ENCODE measurements at places on chromosomes 7 and 10.

DNA sequence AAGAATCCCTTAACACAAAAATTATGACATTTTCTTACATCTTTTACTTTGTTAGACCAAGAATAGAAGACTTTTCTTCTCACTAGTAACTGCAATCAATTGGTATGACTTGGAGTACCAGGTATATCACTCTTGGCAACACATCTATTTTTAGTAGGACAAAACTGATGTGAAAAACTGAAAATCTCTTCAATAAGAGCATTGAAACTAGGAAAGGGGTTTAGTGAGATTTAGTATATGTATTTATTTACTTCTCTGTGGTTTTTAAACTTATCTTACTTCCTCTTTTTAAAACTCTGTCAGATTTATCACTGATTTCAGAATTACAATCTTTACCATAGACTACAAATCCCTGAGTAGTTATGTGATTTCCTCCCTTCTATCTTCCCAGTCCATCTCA is 366.2 kb downstream of the PCDH15 start:
- DNase-seq = no peak

DNA sequence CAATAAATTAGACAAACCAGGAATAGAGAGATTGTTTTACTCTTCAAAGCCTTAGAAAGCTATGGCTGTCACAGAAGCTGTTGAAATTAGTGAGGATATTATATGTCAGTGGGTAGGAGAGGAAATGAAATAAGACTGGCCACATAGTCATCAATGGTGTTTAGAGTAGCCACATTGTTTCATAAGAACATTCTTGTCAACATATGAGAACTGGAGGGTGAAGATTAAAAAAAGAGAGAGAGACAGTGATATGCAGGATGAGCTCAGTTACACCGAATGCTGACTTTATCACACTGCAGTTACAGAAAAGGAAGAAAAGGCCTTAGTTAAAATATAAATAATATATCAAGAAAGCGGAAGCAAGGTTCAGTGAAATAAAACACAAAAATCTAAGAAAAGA is 412.0 kb downstream of the CNTNAP2 start:
- DNase-seq = no peak

- DNase-seq = no peak
These were observed 116.2 kb downstream of the AVL9 start for GRCh38 chr7:32611201-32612099.

DNA sequence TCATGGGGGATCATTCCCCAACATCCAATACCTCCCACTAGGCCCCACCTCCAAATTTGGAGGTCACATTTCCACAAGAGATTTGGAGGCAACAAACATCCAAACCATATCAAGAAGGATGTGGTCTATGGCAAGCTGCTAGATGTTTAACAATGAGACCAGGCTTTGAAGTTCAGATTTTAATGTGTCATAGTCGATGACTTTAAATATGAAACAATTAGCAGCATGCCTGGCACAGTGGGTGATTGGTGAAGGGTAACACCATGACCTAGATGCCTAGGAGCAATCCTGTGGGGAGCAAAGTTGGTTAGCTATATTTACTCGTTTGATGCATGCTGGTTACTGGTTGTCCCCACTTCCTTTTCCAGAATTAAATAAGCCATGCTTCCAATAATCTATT is 356.4 kb upstream of the VWC2 start:
- no peak for DNase-seq

DNA sequence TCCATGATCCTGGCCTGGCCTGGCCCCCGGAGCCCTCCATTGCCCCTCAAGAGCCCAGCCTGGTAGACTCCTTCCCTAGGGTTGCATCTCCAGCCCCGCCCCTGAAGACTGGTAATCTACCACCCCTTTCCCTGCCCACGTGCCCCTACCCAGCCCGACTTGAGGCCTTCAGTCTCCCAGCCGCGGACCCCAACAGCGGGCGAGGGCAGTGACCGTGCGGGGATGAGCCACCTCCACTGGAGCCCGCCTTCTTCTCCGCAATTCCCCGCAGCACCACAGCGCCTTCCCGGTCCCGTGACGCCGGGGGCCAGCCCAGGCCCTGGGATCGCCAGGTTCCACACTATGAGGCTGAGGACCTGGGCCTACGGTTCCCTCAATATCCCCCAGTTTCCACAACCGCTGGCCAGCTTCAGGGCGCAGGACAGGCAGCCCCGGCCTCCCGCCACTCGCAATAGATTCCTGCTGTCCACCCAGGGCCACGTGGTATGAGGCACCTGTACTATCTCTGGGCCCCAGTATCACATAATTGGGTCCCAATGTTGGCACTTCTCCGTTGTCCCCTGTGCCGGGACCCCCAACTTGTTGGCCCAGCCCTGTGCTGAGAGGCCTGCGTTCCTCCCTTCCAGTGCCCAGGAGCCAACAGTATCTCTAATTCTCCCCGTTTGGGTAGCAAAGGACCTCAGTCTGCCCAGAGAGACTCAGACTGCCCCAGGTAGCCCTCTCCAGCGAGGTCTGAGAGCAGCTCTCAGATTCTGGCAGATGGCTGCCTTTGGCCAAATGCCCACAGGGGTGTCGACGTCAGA is 1.1 kb upstream of the GPRIN2 start:
- DNase-seq = no peak

DNA sequence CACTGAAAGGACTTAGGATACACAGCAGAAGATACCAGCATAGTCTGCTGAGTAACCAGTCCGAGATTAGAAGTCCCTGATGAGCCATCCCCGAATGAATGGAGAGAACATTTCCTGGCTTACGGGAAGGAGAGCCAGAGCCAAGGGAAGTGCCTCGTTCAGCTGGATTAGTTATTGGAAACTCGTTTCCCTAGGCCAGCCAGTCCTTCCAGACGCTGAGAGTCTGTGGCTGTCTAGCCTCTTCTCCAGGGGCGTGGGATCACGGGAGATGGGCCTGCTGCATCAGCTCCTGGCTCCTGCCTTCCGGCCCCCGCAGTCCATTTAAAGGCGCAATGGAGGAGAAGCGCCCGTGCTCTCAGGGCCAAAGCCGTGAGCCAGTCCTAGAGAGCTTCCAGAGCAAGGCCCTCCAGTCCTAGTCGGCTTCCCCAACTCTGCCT is 712.8 kb downstream of the PARD3 start:
- DNase-seq = no peak

GRCh38 chr7:18939771-18940592 is 177.5 kb downstream of the TWIST1 start:
- DNase-seq = no peak

- no peak for DNase-seq
These were observed 47.6 kb downstream of the TWIST1 start for GRCh38 chr7:19069842-19070241.

- no peak for DNase-seq
These were observed 52.7 kb upstream of the SLC29A3 start for GRCh38 chr10:71266147-71266917.

GRCh38 chr7:28903730-28904577 is 54.2 kb downstream of the TRIL start:
- DNase-seq = no peak

DNA sequence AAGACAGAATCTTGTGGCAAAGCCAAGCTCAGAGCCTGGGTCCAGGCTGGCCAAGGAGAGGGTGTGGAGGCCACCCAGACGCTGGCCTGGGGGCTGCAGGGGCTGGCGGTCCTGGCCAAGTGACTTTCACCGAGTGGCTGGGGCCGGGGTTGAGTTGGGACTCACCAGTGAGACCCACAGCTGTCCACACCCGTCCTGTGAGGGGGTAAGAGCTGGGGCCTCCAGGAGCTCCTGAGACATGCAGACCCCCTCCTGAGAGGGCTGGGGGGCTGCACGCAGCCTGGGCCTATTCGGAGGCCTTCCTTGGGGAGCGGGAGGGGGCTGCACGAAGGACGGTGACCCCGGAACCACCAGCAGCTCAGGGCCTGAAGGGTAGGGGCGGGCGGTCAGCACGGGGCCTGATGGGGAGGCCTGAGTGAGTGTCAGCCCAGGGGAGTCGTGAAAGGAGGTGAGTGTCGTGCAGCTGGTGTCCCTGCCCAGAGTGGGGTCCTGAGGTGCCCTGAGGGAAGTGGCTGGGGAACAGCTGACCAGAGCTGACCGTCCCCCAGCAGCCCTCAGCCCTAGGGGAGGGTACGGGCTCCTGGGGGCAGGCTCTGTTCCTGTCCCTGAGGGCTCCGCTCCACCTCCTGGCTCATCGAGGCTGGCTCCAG is 100.9 kb downstream of the FOXL3 start:
- no peak for DNase-seq

DNA sequence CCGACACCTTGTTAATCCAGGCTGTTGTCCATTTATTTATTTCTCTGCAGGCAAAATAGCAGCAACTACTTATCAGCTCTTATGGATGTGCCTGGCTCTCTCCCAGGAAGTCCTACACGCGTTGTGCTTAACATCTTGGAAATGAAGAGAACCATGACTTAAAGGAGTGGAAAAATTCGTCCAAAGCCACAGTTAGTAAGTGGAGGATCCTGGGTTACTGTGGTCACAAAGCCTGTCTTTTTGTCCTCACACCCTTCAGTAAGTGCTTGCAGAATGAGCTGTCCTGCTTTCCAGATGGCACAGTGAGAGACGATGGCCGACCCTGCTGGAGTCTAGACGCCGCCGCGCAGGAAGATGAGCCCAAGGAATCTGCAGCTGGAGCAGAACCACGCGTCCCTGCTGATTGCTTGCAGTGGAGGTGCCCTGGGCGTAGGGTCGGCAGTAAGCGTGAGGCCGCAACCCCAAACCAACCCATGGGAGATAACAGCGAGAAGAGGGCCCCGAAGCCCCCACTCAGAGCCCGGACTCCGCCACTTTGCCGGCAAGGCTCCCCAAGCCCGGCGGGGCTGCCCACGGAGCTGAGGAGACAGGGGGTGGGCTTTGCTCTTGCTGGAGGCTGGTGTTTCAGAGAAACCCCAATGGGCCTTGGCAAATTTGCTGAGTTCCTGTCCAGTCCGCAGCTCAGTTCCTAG is 178.6 kb downstream of the CXCL12 start:
- DNase-seq = no peak

GRCh38 chr7:133934262-133934976 is 192.7 kb upstream of the LRGUK start:
- no peak for DNase-seq

DNA sequence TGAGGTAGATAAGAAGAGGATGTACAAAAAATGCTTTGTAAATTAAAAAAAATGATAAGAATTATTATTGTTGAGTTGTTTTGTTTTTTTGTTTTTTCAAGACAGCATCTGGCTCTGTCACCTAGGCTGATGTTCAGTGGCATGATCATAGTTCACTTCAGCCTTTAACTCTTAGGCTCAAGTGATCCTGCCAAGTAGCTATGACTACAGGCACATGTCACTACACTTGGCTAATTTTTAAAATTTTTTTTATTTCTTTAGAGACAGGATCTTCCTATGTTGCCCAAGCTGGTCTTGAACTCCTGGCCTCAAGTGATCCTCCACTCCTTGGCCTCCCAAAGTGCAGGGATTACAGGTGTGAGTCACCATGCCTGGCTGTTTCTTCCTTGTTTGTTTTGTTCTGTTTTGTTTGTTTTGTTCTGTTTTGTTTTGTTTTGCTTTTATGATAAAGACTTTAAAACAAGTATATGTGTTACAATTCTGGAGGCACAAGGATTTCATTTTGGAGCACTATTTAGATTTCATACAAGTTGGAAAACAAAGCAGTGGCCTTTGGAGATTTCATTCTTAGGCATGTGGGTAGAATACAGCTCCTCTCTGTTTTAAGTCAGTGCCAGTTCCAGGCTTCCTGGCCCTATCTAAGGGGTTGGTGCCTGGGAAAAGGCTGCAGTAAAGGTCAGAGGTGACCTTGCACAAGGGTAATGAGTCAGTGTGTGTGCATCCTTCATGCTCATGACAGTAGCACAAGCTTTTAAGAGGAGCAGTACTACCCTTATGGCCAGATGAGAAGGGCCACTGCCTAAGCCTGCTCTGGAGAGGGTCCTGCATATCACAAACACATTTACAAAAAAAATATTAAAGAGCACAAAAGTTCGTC is 17.9 kb downstream of the FGFBP3 start:
- DNase-seq = no peak

DNA sequence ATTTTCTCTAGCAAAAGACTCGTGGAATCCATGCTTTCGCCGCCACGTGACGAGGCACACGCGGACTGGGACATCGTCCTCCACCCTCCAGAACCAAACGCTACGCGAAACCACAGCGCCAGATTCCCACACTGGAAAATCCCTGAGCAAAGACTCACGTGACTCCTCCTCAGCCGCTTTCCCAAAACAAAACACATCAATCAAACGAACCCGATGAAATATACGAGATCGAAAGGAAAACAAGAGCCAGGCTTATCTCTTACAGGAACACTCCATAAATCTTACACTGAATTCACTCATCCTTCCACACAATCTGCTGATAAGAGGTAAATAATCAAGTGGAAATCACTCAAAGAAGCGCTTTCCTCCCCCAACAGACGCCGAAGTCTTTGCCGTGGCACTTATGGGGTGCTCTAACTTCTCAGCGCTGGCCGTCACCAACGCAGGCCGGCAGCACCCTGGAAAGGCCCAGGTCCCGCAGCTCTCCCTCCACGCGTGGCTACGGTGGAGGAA is 23.8 kb downstream of the DIP2C start:
- no peak for DNase-seq

DNA sequence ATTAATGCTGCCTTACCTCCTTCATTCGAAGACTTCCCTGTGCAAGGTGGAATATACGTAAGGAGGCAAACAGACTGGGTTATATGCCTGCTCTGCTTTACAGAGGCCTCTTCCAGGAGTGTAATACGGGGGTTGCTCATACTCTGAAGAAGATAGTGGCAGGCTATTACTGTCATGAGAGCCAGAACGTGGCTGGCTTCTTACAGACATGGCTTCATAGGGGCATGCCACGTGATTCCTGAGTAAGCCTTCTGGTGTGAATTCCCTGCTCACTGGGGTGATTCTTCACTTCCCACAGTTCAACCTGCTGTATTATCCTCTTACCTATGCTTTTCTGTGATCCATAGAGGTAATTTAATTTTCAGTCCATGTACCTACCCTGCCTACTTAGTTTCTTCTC is 141.8 kb downstream of the ST7 start:
- no peak for DNase-seq

DNA sequence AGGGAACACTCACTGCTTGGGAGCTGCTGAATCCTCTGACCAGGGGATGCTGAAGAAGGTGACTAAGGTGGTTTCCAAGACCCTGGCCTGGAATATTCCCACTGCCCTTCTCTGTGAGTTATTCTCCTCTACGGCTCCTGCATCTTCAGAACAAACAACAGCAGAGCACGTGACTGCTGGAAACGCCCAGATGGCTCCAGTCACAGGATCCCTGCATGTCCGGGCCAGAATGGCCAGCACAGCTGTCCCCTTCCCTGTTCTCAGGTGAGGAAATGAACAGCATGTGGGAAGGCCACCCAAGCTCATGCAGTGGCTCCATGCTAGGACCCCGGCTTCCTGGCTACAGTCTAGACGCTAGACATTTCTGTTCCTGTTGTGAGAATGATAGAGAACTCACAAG is 43.1 kb downstream of the GHRHR start:
- no peak for DNase-seq
